ENCODE measurements at places on chromosomes 11 and 22.
A peak's percentile ranks its signal among the peaks of the same experiment; 100 is the strongest.

GRCh38 chr22:45454275-45454674 is 40.8 kb downstream of the RIBC2 start:
- DNase-seq, result no peak

GRCh38 chr11:64351136-64351631 is 7.8 kb upstream of the RPS6KA4 start:
- no peak for DNase-seq

GRCh38 chr11:71580057-71581003 is 2.3 kb downstream of the KRTAP5-11 start:
- DNase-seq, result no peak

- DNase-seq, result no peak
Measured at GRCh38 chr22:42273855-42274451, 3.5 kb upstream of the TCF20 start.

DNA sequence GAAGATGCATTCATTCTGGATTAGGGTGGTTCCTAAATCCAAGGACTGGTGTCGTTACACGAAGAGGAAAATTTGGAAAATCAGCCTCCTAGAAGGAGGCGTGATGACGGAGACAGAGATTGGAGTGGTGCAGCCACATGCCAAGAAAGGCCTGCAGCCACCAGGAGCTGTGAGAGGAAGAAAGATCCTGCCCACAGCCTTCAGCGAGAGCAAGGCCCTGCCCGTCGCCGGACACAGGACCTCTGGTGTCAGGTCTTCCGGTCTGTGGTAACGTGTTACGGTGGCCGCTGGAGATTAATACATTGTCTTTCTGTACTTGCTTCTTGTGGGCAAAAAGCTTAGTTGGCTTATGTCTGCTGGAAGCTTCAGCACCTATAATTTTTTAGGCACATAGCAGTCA is 1045.8 kb downstream of the BRD1 start:
- DNase-seq, result no peak

GRCh38 chr11:68065841-68066240 is 27.0 kb downstream of the TCIRG1 start:
- DNase-seq, result no peak

DNA sequence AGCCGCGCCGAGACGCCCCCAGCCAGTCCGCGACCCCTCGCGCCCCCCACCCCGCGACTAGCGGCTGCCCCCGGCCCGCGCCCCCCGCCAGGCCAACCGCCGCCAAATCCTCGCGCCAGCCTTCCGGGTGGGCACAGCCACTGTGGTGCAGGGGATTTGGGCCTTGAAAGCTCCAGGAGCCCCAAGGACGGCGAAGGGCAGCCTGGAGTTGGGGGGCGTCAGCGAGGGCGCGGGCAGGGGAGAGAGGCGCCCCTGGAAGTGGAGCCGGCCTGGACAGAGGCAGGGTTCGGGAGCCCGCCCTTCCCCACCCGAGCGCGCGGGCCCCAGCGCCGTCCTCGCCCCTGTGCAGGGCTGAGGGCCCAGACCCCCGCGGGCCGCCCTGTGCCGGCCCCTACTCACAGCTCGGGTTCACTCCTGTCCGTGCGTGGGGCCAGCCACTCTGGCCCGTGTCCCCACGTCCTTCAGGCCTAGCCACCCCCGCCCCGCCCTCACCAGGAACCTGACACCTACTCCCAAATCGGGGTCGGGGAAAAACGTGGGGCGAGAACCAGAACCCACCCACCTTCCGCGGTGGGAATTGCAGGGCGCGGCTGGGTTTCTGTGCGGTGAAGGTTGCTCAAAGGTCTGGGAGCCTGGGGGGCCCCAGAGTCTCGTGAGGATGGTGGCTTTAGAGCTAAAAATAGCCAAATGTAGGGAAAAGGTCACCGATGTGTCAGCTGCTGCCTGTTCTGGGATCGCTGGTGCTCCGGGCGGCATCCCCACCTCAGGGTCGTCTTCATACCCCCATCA is at the start of gene CPT1B:
Gene CPT1B (minus strand): TSS at position 441 of the 789 bp plus-strand sequence. CDS start 512 bp downstream, outside the sequence.
- DNase-seq, result no peak

GRCh38 chr11:115182282-115182955 is 321.8 kb downstream of the CADM1 start:
- DNase-seq, result no peak

GRCh38 chr11:7514099-7514591 is 346 bp downstream of the PPFIBP2 start:
- no peak for DNase-seq

- DNase-seq, result no peak
Measured at GRCh38 chr11:134665571-134666270, 253.7 kb upstream of the B3GAT1 start.

DNA sequence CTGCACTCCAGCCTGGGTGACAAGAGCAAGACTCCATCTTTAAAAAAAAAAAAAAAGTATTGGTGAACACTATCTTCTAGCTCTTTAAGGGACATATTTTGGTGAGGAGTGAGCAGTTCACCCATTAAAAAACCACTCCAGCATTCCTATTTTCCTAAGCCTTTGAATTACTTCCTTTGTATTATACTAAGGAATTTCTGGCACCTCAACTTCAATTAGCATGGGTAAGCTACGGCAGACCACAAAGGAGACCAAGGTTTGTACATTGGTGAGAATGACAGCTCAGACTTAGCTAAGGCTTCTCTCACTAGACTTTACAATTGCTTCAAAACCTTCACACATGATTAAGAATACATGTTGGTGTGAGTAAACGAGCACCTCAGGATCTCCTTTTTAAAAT is 57.0 kb upstream of the BIRC3 start:
- DNase-seq, result no peak

DNA sequence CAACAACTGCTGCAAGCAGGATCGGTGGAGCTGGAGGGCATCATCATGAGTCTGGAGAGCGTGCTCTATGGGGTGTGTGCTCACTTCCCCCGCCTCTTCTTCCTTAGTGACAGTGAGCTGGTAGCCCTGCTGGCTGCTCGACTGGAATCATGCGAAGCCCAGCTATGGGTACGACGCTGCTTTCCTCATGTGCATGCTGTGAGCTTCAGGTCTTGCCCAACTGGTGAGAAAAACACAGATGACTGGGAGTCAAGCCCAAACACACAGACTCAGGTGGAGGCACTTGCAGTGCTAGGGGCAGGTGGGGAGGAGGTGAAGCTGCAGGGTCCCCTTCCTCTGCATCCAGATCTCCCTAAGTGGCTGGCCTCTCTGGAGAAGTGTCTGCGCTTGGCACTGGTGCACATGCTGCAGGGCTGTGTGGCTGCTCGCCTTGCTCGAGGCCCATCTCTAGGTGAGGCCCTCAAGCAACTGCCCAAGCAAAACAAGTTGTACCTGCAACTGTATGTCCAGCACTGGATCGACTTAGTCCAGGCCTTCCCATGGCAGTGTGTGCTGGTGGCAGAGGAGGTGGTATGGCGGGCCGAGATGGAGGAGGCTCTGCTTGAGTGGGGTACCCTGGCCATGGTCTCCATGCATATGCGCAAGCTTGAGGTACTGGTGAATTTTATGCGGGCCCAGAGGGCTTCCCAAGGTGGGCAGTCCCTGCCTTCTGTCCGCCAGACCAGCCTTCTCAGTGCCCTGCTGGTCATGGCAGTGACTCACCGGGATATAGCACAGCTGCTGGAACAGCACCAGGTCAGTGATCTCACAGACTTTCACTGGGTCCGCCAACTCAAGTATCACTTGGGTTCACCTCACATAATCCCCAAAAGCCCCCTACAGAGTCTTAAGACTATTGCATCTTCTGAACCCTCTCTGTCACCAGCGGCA is 48.1 kb downstream of the DNHD1 start:
- DNase-seq, result no peak

- no peak for DNase-seq
Measured at GRCh38 chr11:111347723-111348115, 31.4 kb downstream of the POU2AF1 start.

DNA sequence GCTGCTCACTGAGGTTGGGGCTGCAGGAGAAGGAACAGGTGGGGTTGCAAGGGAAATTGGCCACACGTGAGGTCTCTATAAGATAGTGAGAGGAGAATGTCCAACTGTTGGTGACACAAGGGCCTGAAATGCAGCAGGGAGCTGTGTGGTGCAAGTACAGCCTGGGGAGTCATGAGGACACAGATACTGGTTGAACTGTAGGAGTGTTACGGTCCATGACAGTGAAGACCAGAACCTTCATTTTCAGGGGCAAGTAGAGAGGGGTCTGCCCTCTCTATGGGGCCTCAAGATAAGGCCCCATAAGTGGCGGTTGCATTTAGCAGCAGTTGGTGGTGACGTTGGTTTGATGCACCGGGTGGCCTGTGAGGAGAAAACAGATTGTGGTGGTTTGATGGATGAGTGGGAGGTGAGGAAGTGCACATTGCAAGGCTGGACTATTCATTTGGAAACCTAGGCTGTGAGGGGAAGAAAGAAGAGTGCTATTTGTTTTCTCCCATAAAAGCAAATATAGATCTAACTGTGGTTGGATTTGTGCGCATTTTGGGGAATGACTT is 39.4 kb downstream of the MICAL2 start:
- peak; percentile 51 for DNase-seq

All from stimulated activated CD4-positive, alpha-beta T cell treated with anti-CD3 and anti-CD28 coated beads, Interleukin-2, amount 100 ng/mL, for 48 hours (primary cell).